ENCODE measurements at places on chromosomes 6 and 20.

DNA sequence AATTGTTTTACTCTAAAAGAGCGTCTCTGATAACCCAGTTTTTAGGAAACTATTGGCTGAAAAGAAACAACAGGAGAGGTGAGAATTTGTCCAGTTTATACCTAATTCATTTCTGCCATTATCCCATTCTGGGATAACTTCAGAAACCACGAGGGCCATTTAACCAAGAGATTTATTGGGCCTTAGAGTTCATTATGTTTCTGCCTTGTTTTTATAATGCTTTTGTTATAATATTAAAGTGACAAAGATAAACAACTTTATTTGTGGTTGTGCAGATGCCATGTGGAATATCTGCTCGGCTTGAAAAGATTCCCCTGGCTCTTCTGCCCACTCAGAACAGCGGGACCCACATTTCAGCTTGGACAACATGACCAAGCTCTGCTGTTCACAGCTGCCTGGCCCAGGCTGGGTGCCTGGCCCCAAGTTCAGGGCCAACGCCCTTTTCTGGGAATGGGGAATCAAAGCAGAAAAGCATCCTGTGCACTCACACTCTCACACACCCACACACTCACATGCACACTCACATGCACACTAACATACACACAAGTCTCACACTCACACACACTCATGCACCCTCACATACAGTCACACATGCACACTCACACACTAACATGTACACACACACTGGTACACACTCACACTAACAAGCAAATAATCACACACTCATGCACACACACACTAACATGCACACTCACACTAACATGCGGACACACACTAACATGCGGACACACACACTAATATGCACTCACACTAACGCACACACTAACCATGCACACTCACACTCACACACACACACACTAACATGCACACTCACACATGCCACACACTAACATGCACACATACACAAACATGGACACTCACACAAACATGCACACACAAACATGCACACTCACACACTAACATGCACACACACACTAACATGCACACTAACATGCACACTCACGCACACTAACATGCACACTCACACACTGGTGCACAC lies 86.7 kb upstream of the NEDD9 start:
- DNase-seq = peak; percentile 57

- peak; percentile 62 for DNase-seq
These were observed 998 bp downstream of the BMP2 start for GRCh38 chr20:6768228-6769140.

- no peak for DNase-seq
These were observed 56.6 kb downstream of the PHF20 start for GRCh38 chr20:35828434-35828833.

- no peak for DNase-seq
These were observed 5.8 kb downstream of the C6orf120 start for GRCh38 chr6:169707772-169708171.

GRCh38 chr6:101543796-101544195 lies 150.3 kb downstream of the GRIK2 start:
- DNase-seq = no peak

GRCh38 chr20:63626424-63627128 lies at the start of gene GMEB2:
Gene GMEB2, minus strand, starts transcription at chr20:63627101. Its CDS starts 7,704 bp downstream, at chr20:63619397.
- DNase-seq = no peak

GRCh38 chr6:89205819-89206218 lies 11.3 kb downstream of the GABRR1 start:
- no peak for DNase-seq

GRCh38 chr6:100461917-100462705 lies 2.6 kb downstream of the SIM1 start:
- DNase-seq = peak; percentile 51

Data from GM23248 (cell line).